ENCODE measurements at places on chromosomes 12 and 14.

DNA sequence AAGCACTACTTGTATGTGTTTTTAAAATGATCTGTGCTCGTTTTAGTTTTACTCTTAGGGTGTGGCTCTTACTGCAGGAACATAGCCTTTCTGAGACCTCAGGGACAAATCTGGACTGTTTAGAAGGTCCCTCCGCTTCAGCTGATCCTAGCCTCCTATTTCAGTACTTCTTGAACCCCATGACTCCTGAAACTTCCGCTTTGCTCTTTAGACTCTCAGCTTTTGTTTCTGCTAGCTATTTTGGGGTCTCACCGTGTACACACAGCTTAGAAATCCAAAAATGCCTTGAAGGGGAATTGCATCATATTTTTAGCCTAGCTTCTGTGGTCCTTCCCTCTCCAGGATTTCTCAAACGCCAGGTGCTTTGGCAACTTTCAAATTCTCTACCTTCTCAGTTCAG is 8.3 kb downstream of the OR11G2 start:
- DNase-seq, result no peak

- no peak for DNase-seq
Measured at GRCh38 chr12:109134186-109134917, 18.0 kb downstream of the ACACB start.

DNA sequence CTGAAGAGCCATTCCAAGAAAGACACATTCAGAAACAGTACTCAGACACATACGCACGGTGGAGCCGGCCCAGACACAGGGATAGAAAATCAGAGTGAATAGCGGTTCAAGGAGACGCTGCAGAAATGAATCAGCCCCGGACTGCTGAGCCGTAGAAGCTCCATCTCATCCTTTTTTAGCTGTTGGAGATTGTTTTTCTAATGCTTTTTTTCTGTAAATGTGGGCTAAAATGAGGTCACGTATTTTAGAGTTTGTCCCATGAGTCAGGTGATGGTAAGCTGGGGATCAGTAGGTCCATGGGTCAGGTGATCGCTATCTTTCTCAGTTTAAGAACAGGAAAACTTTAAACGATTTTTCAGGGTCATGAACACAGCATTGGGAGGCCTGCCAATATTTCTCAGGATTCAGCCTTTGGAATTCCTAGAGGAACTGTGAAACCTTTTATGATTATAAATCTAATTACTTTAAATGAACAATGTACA is 202.4 kb downstream of the ITPR2 start:
- no peak for DNase-seq

- no peak for DNase-seq
Measured at GRCh38 chr12:66915306-66915904, 236.5 kb upstream of the GRIP1 start.

DNA sequence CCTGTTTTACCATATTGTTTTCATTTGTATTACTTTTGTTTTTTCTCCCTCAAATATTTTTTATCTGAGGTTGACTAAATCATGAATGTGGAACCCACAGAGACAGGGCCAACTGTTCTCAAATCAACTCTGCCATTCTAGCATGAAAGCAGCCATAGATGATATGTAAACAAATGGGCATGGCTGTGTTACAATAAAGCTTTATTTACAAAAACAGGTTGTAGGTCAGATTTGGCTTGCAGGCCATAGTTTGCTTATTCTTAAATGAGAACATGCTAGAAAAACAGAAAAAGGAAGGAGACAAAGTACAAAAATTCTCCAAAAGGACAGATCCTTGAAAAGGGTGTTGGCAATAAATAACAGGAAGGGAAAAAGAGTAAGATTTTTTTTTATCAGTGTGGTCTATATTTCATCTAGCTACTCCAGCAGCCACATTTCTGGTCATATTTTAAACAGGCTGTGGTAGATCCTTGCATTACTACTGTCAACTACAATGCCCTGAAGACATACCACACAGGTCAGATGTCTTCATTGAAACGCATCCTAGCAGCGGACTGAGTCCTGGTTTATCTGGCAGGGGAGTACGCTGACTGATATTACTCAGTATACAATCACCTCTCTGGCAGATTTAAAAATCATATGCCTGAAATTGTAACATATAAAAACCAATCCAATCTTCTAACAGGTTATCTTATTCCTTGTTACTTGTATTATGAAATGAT is 42.9 kb downstream of the SPPL3 start:
- DNase-seq, result no peak

DNA sequence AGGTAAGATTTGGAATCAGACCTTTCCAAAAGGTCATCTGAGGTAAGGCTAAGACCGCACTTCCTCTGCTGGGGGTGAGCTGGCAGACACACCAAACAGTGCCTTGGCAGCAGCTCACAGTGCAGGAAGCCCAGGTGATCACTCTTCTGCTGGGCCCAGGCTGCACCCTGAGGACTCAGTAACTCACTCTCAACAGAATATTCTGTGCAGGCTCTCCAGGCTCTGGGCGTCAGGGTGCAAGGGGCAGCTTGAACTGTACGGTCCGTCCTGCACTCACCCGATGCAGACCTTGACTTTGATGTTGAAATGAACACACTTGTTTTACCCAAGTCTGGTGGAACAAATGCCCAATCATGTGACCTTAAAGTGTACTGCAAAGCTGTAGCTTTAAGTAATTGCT is 6.0 kb downstream of the ALKBH2 start:
- DNase-seq, result no peak

- DNase-seq, result no peak
Measured at GRCh38 chr14:95699412-95699811, 13.2 kb downstream of the TCL1B start.

DNA sequence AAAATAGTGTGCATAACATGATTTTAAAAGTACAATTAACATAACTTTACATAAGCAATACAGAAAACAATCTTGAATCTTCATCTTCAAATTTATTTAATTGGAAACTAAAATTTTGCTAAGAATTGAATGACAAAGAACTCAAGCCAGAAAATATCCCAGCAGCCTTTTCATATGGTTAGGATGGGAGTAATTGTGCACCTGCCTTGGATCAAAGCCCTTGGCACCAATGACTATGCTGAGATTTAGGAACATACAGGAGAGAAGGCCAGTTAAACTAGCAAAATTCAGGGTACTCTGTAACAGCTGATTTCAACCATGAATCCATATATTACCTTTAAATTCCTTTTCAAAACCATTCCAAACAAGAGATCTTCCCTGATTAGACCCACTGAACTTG is 5.8 kb downstream of the KERA start:
- no peak for DNase-seq

DNA sequence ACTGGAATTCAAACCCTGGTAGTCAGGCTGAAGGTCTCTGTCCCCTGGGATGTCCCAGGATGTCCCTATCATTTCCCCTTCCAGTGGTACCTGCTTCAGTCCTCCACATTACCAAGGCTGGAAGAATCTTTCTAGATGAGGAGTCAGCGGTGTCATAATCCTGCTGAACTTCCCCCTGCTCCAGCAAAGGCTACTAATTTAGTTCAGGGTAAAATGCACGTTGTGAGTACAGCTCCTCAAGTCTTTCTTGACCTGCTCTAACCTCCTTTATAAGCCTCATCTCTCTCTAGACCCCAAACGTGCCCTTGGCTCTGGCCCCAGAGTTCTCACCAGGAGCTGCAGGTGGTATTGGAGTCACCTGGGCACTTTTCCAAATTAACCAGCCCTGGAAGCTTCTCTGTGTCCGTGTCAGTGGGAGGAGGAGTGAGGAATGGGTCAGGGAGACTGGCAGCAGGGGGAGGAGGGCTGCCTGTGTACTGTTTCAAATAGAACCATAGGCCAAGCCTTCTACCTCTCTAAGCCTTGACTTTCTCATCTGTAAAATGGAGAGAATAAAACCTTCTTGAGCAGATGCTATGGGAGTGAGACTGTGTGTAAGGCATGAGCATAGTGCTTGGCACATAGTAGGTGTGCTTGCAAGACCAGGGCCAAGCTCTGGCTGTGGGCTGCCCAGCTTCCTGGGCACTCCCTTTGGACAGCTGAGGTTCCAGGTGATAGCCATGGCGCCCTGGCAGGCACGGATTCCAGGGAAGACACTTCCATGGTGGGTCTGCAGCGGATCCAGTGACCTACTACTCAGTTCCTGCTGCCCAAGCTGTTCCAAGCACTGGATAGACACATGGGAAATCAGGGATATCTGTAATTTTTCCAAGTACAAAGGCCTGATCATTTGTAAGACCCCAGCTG is 24.5 kb downstream of the ASB2 start:
- DNase-seq, result no peak

DNA sequence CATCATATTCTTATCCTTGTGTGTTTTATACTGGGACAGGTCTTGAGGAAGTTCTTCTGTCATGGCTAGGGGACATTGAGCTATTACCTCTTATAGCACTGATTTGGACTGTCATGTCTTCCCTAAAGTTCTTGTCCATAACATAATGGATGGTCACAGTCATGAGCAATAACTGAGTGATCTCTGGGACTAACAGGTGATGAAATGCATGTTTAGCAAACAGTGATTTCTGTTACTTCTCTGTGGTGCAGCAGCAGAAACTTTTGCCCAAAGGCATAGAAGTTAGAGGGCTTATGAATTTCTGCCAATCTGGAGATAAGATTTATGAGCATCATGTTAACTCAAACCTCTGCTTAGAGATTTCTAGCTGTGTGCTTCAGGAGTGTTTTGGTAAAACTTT is 5.9 kb downstream of the ADIPOR2 start:
- no peak for DNase-seq

- no peak for DNase-seq
Measured at GRCh38 chr14:21680072-21680471, 6.5 kb upstream of the OR4E1 start.

DNA sequence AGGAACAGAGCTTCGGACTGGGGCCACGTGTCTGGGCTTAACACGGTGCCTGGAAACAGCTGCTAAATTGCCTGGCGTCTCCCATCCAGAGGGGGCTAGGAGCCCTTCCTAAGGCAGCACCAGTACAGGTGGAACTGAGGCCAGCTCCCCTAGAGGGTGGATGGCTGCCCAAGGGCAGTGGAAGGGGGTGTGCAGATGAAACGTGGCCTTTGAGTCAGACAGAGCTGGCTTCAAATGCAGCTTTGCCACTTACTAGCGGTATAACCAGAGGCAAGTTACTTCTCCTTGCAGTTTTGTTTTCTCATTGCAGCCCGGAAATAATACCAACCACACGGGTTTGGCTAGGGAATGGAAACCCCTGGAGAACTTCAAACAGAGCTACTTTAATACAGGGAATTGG is 59.3 kb upstream of the SLC24A4 start:
- no peak for DNase-seq

- DNase-seq, result no peak
Measured at GRCh38 chr12:95621725-95622124, 70.4 kb upstream of the USP44 start.

DNA sequence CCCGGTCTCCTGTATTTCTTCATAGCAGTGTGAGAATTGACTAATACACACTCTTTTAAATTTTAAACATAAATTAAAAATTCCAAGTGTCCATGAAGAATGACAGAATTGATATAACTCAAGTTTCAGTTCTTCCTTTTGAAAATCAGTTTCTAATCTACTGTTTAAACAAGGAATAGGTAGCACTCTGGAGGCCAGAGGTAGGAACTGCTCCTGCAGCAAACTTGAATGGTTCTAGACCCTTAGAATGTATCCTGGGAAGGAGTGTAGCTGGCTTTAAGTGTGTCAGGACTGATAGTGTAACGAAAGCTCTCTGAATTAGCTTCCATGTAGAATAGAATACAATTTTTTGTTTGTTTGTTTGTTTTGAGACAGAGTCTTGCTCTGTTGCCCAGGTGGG is 76.8 kb downstream of the AKAP6 start:
- DNase-seq, result no peak

DNA sequence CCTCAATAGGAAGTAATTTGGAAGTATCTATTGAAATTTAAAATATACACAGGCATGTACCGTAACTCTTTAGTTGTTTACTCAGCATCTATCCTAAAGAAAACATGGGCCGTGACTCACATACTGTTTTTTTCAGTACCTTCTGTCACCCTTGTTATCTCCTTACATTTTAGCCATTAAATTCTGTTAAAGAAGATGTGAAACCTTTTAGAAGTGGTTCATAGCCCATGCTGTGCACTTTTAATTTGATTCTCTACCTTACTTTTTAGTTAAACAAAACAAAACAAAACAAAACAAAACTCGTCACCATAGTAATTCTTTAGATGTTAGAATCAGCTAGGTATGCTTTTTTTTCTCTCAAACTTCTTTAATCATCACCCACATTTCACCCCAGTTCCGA is 494.4 kb upstream of the RGS6 start:
- no peak for DNase-seq

DNA sequence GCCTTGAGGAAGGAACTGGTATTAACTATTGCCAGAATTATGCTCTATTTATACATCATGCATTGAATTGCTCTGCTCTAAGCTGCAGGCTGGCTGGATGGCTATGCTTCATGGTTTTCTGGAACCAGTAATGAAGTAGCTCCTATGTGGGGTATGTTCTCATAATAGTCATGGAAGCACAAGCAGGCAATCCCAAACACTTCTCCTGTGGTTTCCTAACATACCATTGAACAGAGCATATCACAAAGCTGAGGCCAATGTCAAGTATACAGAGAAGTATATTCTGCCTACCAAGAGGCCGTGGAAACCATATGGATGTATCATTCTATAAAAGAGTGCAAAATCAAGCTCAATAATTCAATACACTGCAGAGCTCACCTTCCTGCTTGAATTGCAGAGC is 1752.4 kb upstream of the FLRT2 start:
- no peak for DNase-seq

DNA sequence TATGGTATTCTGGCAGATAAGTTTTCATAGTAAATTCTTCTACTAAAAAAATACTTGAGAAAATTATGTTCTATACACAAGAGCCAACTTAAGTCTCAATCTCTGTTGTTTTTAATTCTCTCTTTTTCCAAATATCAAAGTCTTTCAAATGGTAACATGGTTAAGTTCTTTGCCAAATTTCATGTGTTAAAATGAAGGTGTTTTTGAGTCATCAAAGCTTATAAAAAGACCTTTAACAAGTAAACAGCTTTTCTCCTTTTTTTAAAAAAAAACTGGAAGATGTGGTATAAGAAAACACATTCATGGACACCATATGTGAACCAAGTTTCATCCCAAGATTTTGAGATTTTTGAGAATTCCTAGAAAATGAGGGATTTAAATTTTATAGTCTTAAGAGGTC is 111.3 kb downstream of the FOXG1 start:
- DNase-seq, result no peak

- no peak for DNase-seq
Measured at GRCh38 chr12:112473056-112473455, 54.3 kb downstream of the PTPN11 start.

DNA sequence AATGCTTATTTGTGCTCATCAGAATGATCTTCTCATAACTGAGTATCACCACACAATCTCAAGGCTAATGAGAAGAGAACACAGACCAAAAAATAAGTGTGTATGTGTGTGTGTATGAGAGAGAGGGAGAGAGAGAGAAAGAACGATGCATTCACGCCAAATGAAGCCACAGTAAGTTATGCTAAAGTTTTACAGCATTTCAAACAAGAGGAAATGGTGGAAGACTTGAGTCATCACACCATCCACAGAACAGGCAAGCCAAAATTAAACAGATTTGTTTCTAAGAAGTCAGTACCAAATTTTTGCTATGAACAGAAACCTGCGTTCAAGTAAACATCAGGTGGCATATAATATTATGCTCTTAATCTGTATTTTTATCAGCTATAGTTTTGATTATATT is 141.2 kb downstream of the MED13L start:
- DNase-seq, result no peak

All from tibial nerve (tissue), 4 donors.